Mucosa of descending colon (tissue), 3 donors: ENCODE measurements at places on chromosomes 4 and X. TPM values are rescaled to one million over a fixed set of nuclear protein-coding genes. Genes with fewer than 3 reads are reported as not detected.

Gene NPY1R
- 20.6 TPM for total RNA-seq

Gene AFM
- total RNA-seq, result not detected

Gene GALNT7
- total RNA-seq, result 141 TPM

Gene EDA2R
- total RNA-seq, result 1.9 TPM

Gene SERTM2
- total RNA-seq, result not detected

Gene SLC16A2
- total RNA-seq, result 1.3 TPM

Gene HSFX1
- 1.8 TPM for total RNA-seq

Gene COX7B2
- total RNA-seq, result not detected

- DNase-seq, result no peak
These were observed 113.1 kb upstream of the VCX2 start for GRCh38 chrX:8284131-8284530.

DNA sequence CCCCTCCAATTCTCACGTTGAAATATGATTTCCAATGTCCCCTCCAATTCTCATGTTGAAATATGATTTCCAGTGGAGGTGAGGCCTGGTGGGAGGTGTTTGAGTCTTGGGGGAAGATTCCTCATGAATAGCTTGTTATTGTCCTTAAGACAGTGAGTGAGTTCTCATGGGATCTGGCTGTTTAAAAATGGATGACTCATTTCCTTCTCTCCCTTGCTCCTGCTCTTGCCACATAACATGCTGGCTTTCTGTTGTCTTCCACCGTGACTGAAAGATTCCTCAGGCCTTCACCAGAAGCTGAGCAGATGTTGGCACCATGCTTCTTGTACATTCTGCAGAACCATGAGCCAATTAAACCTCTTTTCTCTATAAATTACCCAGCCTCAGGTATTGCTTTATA, 346.8 kb upstream of the TECRL start:
- no peak for DNase-seq

- DNase-seq, result no peak
These were observed 344.5 kb upstream of the PPARGC1A start for GRCh38 chr4:24234288-24234848.

DNA sequence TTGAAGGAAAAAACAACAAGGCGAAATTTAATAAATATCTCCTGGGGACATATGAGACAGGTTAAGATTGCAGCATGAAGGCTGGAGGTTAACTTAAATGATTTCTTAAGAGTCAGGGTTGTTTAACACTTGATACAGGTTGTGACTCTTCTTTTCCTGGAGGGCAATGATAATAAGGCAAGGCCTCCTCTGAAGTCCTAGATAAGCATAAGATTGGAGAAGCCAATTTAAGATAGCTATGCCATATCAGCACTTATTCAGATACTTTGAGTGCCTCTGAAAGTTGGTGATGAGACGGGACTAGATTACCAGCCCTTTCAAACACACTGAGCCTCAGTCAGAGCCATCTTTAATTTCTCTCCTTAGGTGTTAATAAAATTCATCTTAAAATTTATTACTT, 350.8 kb downstream of the FBXO8 start:
- no peak for DNase-seq

DNA sequence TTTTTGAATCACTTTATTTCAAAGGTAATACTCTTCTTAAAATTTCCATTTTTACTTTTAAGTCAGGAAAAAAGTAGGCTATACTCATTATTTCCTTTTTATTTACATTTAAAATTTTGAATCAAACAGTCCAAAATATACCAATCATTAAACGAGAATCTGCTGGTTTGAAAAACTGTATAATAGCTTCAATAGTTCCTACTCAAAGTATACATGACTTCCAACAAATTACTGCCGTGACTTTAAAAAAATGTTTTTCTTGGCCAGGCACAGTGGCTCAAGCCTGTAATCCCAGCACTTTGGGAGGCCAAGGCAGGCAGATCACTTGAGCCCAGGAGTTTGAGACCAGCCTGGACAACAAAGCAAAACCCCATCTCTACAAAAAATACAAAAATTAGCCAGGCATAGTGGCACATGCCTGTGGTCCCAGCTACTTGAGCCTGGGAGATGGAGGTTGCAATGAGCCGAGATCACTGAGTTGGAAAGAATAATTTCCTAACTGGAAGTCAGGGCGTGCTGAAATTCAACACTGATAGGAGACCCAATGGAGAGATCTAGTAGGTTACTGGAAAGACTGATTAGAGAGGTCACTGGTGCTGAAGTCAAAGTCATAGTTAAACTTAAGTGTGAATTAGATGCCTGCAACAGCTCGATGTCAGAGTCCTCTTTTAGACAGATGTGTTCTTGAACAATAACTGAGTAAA, 9.0 kb downstream of the KLHL8 start:
- DNase-seq, result no peak

DNA sequence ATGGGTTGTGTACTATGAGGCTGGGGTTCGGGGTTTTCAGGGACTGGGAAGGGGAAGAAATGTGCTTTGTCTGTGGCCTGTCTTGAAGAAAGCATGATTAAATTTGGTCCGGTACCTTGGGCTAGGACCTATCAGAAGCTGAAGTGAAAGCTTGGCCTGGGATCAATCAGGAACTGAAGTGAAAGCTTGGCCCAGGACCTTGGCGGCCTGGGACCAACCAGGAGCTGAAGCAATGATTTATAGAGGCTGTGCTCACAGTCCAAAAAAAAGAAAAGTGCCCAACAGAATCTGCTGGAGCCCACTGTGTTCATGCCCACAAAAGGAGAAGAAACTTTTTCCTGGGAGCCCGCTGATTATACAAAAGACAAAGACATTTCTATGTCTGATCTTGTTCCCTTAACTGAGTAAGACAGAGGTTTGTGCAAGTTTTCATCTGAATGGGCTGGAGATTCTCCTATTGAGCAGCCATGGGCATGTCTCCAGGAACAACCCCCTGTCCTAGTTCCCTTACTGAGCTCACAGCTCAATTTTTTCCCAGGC, 1427.9 kb downstream of the FAM133A start:
- no peak for DNase-seq
